NCI-H446 (cell line): ENCODE measurements at places on chromosomes 5 and 9.
A peak's percentile ranks its signal among the peaks of the same experiment; 100 is the strongest.

DNA sequence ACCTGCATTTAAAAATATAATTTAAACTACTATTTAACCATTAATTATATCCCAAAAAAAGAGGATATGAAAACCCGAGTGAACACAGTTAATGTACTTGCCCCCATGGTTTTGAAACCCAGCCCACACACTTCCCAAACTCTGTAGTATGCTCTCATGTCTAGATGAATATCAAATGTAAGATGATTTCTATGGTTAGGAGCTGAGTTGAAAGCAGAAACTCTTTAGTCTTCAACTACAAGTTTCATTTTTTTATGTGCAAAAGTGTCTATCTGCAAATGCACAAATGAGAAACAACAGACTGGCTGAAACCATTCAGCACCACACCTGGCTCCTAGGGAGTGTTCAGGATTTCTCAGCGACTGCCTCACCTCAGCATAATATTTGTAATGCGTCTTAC, 183.3 kb downstream of the SEMA5A start:
- DNase-seq: no peak

DNA sequence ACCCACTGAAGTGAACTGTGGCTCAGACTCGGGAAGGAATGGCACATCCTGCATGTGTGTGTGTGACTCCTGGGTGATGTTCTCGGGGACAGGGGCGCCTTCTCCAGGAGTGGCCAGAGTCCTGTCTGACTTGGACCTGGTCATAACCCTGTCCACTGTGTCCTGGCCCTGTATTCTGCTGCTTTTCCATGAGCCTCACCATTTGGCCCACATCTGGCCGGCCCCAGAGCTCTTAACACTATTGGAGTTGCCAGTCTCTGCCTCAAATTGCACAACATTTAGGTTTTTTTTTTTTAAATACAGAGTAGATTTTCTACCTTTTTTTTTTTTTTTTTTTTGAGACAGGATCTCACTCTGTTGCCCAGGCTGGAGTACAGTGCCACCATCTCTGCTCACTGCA, 278.3 kb upstream of the TUT7 start:
- DNase-seq: no peak

DNA sequence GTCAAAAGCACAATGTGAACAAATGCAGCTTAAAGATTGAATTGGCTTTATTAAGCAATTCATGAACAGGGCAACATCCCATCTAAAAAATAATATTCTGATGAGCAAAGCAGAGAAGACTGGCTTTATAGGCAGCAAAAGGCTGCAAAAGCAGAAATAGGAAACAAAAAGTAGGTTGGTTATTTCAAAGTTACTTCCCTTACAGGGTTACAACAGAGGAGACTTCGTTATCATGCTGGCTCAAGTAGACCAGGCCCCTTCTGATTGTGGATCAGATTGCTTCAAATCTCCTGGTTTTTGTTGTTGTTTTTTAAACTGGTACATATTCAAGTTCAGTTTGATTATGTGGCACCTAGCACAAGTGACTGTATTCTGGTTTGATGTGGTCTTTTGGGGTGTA, 73.1 kb downstream of the MAN2A1 start:
- no peak for DNase-seq

DNA sequence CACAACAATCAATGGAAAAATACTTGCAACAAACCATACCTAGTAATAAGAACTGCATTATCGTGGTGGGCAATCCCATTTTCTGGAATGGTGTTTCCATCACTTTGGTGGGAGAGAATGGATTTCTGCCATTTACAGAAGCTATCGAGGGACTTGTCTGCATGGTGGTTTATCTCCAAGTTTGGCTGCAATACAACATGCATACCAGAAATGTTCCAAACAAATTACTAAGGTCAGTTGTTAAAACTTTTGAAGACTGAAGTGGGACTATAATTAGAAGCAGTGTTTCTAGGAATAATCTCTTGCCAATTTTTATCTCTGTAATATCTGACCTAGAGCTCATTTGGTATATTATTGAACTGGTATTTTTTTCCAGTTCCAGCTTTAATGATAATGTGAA, 30.3 kb downstream of the ADAMTS6 start:
- no peak for DNase-seq

DNA sequence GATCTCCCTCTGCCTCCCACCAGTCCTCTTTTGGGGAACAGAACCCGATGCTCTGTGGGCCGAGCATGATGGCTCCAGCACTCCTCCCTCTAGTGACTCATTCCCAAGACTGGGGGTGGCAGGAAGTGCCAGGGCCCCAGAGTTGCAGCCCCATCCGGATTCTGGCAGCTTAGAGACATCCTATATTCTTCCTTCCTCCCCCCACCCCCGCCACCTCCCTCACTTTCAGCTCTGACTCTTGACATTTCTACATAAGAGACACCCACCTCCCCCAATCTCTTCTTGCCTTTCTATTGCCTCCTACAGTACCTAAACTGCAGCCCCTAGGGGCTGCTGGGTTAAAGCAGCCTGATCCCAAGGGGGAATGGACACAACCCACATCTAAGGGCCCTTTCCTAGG, 47.1 kb upstream of the MATR3 start:
- no peak for DNase-seq

- DNase-seq: no peak
Observed at GRCh38 chr9:7105095-7105494, 347.3 kb downstream of the KDM4C start.

DNA sequence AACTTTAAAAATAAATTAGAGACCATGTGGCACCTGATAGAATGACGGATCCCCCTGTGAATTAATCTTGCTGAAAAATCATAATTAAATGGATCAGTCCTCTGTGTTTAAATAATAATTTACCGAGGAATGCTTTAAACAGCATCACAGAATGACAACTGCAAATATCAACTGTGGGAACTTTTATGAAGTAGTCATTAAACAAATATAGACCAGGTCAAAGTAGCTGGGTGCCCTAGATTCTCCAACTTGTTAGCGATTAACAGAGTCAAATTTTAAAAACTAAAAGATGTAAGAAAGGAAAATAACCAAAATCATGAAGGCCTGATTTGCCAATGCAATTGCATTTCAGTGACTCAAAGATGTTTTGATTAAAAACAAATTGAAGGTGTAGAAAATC, 933.4 kb downstream of the PTPRD start:
- no peak for DNase-seq

DNA sequence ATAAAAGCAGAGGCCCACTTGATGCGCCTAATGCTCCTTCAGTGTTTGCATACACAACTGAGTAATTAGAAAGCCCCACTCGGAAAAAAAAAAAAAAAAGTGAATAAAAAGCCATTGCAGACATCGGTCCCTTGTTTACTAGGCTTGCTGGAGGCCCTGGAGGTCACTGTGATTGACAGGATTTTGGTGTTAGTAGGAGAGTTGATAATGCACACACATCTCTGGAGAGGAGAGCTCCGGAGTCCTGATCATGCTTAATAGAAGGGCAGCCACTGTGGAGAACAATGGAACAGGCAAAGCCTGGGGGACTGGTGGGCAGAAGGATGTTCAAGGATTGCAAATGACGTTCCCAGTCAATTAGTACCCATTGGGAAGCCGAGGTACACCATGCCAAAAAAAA, 152.5 kb downstream of the EFNA5 start:
- DNase-seq: no peak

- peak; percentile 33 for DNase-seq
Observed at GRCh38 chr9:109520475-109521132, 22.5 kb upstream of the PTPN3 start.

GRCh38 chr5:5178580-5178979, 38.5 kb downstream of the ADAMTS16 start:
- no peak for DNase-seq

GRCh38 chr9:127770583-127770904, 7.9 kb downstream of the SH2D3C start:
- no peak for DNase-seq

- no peak for DNase-seq
Observed at GRCh38 chr5:79512471-79513307, 1.2 kb downstream of the HOMER1 start.

GRCh38 chr5:54150841-54151240, 159.5 kb downstream of the ARL15 start:
- no peak for DNase-seq

DNA sequence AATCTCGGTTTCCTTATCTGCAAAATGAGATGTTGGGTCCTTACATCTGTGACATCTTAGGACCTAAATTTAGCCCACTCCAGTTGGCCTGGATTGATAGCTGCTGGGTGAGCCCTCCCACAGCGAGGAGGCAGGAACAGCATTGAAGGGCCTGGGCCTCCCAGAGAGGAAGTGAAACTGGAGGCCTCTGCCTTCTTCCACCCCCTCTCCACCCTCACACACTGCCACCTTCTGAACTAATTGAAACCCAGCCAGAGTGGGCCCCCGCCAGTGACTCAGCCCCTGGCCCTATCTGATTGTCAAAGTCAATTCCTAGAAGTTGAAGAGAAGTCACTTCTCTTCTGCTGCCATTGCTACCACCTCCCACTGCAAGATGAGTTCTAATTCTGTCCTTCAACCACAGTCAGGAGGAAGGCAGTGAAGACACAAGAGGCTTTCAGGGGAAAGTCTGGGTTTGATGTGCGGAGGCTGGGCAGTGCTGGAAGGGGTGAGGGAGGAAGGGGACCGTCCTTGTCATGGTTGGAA, 55.2 kb upstream of the NEK6 start:
- no peak for DNase-seq

GRCh38 chr5:127621601-127622325, 27.1 kb upstream of the CTXN3 start:
- no peak for DNase-seq
